ENCODE measurements at places on chromosomes 3 and 15.

DNA sequence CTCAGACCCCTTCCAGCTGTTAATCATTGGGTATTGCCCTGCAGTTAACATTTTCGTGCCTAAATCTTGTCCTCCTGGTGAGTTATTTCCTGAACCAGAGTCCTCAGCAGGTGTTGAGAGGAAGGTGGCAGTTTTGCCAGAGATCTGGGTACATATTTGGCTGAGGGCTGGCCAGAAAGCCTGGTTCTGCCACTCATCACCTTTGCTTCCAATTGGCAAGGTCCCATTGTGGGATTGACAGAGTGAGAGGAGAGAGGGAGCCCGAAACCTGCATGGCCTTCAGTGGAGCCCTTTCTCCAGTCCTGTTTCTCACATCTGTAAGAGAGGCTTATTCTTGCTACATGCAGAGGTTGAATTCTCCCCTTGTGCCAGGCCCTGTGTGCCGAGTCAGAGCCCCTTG, 8.9 kb upstream of the TKT start:
- DNase-seq: no peak

GRCh38 chr3:11784971-11785377, 61.7 kb downstream of the TAMM41 start:
- DNase-seq: no peak

DNA sequence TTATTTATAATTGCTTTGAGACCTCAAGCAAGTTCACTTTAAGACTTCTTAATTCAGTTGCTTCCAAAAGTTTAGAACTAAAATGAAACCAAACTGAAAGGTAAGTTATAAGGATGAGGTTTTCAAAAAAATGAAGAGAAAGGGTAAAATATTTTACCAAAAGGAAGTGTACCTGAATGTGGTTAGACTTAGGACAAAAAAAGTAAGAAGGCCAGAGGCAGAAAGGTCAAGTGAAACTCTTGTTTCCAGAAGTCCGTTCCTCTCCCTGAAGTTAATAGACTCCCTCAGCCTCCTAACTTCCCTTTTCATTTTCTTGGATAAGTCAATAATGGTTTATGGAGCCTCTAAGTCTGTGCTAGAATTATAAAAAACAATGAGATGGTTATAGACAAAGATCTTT, 16.6 kb downstream of the BTLA start:
- DNase-seq: no peak

DNA sequence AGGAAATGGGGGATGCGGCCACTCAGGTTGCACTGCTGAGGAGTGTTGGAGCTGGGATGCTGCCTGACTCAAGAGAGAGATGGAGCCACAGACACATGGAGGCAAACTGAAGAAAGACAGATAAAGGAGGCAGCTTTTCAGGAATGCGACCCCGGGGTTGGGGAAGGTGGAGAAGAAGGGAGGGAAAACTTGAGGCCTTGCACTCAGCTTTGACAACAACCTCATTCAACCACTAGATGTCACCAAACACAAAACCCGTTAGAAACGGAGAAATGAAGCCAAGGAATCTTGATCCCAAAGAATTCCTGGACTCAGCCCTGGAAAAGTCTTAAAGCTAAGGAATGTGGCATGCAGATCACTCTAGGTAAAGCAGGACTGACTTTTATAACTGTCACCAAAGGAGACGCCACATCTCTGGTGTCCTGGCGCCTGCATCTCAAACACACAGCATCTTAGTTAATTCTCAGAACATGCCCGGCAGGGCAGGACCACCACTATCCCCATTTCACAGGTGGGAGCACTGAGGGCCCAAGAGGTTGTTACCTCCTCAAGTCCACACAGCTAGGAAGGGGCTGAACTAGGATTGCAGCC, 59.6 kb upstream of the LMCD1 start:
- DNase-seq: peak; percentile 33

DNA sequence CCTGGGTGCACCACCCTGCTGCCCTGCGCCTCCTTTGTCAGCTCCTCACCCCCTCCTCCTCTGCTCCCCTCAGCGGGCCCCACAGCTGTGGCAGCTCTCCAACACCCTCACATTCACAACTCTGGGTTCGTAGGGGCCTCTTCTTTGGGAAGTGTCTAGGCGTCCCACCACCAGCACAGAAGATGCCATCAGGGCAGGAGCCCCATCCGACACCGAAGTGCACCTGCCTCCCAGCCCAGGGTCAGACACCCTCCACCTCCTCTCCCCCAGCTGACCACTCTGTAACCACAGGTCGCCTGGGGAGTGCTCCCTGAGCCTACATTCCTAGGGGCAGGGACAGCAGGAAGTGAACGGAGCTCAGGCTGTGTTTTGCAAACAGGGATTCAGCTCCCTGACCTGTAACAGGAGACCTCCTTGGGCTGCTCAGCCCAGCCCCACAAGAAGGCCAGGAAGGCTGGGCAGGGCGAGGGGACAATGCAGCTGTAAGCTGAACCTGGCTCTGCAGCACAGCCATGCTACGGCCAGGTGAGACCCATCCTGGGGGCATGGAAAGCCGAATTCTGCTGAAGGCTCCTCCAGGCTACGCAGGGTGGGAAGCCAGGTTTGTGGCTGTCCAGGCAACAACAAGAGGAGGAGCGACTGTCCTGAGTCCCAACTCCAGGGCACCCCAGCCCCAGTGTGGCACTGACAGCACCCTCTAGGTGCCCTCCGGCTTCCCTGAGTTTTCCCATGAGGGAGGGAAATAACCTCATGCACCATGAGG, 269.0 kb downstream of the GOLGA6L6 start:
- DNase-seq: no peak

DNA sequence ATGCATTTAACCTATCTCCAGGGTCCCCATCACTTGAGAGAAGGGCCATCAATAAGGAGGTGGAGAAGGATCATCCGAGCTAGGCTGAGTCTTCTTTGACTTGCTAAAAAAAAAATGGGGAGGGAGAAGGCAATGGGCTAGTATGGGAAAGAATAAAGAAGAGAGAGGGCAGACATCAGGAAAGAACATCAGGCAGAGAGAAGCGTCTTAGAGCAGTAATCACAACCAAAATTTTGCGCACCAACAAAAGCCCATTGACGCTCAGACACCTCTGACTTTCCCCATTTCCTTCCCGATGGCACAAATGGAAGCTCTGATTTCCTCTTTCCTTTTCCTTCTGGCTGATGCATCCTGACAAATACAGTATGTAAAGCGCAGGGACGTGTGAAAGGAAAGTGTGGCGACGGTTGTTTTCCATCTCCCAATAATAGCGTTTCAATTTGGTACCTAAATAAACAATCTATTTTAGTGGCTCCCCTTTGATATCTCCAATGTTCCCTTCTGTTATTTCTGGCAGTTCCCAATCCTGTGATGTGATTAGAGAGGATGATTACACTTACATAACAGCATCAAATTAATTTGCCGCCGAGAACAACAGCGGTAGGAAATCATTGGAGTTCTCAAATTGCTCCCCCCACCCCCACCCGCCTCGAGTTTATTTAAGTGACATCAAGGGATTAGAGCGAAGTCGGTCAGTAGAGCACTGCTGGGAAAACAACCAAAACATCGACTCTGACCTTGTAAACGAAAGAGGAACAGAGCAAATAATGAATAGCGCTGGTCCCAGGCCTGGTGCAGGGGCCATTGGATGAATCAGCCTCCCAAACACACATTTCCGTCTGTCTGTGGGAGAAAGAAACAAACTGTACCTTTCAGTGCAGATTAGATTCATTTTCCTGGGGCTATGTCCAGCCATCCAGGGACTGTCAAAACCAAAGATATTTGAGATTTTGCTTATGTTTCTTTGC, 273.3 kb upstream of the ICE2 start:
- DNase-seq: no peak

- DNase-seq: no peak
Observed at GRCh38 chr15:59150185-59150584, 45.2 kb downstream of the CCNB2 start.

DNA sequence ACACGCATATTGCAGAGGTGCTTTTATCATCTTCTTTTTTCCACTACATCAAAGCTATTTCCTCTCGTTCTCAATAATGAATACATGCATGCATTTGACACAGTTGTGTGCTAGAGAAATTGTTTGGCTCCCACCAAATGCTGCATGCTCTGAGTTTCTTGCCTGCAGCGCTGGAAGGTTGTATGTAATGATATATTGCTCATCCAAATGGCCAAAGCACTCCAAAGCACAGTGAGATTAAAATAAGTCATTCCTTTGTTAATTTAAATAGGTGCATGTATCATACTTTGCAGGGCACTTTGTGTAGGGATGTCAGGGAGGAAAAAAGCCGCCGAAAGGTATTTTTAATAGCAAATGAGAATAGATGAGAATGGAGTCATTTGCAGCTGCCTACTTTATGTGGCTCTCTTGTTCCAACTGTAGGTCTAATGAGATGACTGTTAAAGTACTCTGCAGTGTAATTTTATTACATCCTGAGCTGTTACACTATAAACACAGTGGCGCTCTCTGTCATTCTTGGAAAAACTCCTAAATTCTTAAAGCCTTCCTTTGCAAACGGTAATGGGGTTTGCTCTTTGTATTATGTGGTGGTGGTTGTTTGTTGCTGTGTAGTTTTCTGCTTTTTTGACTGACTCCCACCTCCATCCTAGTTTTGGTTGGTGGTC, 56.9 kb upstream of the SKOR1 start:
- DNase-seq: no peak

GRCh38 chr3:125433611-125434041, 58.5 kb upstream of the ZNF148 start:
- DNase-seq: no peak

- DNase-seq: no peak
Observed at GRCh38 chr3:127182431-127182830, 10.5 kb upstream of the PRR23E start.

GRCh38 chr15:61175024-61175423, 54.1 kb downstream of the RORA start:
- no peak for DNase-seq
